RPMI7951 (cell line): ENCODE measurements at places on chromosomes 1 and 21.

DNA sequence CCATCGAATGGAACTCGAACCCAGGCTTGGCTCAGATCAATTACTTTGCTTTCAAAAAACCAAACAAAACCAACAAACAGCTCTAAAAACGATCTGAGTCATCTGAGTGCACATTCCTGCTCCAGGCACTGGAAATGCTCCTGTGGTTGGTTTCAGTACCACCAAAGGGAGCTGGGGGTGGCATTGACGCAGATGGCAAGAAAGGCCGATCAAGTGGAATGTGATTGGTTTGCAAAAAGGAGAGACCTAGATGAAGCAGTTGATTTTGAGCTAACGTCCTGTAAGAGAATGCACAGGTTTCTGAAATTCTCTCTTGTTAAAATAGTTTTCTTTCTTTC lies 39.5 kb downstream of the PIK3CD start:
- peak; percentile 92 for DNase-seq

- no peak for DNase-seq
Observed at GRCh38 chr1:55329808-55330432, 114.8 kb upstream of the USP24 start.

GRCh38 chr1:201565024-201565730 lies 26.2 kb downstream of the NAV1 start:
- DNase-seq, result peak; percentile 59

- no peak for DNase-seq
Observed at GRCh38 chr1:233730809-233731208, 116.9 kb downstream of the KCNK1 start.

GRCh38 chr1:58436615-58437297 lies 109.8 kb downstream of the OMA1 start:
- DNase-seq, result no peak

- peak; percentile 59 for DNase-seq
Observed at GRCh38 chr1:217089361-217090014, 366.3 kb upstream of the ESRRG start.

DNA sequence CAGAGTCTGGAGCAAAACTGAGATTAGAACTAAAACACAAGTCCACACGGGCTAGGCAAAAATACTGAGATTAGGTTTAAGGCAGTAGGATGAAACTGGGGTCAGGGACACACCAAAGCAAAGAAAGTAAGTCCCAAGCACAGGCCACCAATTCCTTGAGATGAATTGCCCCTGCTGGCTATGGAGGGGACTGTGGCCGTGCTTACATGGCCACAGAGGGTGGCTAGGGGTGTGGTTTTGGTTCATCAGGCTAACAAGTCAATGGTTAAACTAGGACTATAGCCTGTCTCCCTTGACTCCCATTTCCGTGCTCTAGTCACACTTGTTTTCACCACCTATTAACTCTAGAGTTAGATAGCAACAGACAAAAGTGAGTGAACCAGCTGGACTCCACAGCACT lies 394.8 kb downstream of the PBX1 start:
- DNase-seq, result no peak

GRCh38 chr1:184242507-184242943 lies 144.3 kb upstream of the C1orf21 start:
- peak; percentile 11 for DNase-seq

GRCh38 chr1:67823615-67824014 lies 9.7 kb downstream of the GNG12 start:
- DNase-seq, result no peak
